ENCODE measurements at places on chromosomes 7 and 10.

DNA sequence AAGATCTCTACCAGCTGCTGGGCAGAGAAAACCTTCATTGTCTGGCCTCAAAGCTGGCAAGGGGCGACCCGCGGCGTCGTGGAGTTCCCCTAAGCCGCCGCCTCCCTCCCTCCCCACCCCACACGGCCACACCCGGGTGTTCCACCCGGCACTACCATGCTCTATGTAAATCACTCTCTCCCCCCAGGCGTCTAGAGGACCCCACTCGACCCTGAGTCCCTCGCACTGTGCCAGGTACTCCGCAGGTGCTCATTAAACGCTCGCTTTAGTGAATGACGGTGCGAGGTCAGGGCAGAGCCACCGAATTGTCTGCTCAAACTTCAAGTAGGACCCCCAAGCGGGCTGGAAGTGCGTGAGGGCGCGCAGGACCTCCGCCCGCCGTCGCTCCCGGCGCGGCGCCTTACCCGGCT lies 628 bp downstream of the PARP12 start:
- no peak for DNase-seq

GRCh38 chr10:75935650-75936400 lies 504.4 kb downstream of the LRMDA start:
- DNase-seq = no peak

DNA sequence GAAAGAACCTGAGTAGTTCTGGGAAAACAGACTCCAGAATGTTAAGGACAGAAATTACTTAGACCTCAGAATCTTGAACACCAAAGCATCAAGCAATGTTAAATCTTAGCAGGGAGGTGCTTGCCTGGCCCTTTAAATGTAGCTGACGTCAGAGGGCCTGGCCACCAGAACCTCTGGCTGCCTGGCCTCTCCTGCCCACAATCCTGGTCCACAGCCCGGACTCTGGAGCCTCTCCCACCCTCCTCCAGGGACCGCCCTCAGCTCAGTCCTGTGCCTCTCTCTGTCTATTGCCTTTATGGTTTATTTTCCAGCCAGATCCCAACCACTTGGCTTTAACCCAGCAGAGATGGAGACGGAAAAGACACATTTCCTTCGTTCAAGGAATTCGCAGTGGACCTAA lies 42.2 kb upstream of the EGR2 start:
- no peak for DNase-seq

GRCh38 chr10:124589491-124590041 lies 127.9 kb downstream of the LHPP start:
- DNase-seq = no peak

DNA sequence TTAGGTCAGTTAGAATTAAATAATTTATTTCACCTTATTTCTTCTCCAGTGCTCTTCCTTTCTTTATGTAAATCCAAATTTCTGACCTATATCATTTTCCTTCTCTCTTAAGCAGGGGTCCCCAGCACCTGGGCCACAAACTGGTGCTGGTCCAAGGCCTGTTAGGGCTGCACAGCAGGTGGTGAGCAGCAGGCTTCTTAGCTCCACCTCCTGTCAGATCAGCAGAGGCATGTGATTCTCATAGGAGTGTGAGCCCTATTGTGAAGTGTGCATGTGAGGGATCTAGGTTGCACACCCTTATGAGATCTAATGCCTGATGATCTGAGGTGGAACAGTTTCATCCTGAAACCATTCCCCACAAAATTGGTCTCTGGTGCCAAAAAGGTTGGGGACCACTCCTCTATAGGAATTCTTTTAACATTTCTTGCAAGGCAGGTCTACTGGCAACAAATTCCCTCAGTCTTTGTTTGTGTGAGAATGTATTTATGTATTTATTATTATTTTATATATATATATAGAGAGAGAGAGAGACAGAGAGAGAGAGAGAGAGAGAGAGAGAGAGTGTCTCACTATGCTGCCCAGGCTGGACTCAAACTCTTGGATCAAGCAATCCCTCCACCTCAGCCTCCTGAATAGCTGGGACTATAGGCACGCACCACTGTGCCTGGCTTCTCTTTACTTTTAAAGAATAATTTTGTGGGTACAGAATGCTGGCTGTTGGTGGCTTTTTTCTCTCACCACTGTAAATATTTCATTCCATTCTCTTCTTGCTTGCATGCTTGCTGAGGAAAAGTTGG lies 4.3 kb upstream of the ABCC2 start:
- no peak for DNase-seq

- no peak for DNase-seq
Measured at GRCh38 chr7:74726309-74727101, 47.3 kb upstream of the NCF1 start.

DNA sequence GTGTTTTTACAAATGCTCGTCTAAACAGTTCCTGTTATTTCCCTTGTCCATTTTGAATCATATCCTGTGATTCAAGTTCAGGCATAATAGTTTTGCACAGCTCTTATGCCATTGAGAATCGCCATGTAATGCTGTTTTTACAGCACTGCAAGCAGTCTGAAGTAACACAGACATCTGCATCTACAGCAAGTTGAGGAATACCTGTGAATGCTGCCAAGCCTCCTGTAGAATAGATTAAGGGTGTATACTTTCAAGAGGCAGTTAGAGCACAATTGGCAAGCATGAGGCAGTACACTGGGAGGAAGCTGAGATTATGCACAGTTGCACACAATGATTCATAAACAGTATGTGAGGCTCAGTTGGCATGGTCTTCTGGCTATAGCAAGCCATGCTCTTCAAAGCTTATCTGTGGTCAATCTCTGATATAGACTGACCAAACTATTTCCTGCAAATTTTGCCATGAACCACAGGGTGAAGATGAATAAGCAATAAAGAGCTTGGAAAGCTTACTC lies 121.9 kb upstream of the AKR1E2 start:
- DNase-seq = no peak
